ENCODE measurements at places on chromosomes 16 and 17.

- peak; percentile 19 for ATAC-seq
Measured at GRCh38 chr17:78406396-78406795, 27.9 kb downstream of the PGS1 start.

- ATAC-seq = no peak
Measured at GRCh38 chr17:77225265-77225664, 84.5 kb downstream of the SEC14L1 start.

DNA sequence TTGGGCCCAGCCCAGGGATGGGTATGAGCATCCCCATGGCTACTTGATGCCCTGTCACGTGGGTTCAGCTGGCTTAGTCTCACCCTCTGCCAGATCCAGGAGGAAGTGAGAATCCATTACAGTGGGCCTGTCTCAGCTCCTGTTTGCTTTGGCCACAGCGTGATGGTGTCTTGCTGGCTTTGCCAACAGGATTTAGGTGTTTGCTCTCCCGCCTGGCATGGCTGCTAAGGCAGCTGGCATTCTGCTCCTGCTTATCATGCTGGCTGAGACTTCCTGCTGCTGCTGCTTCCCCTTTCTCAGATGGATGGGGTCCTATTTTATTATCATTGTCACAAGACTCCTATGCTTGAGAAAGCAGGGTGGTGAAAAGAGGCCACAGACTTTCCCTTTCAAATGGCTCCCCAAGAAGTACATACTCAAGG lies 28.3 kb upstream of the HOXB13 start:
- no peak for ATAC-seq

DNA sequence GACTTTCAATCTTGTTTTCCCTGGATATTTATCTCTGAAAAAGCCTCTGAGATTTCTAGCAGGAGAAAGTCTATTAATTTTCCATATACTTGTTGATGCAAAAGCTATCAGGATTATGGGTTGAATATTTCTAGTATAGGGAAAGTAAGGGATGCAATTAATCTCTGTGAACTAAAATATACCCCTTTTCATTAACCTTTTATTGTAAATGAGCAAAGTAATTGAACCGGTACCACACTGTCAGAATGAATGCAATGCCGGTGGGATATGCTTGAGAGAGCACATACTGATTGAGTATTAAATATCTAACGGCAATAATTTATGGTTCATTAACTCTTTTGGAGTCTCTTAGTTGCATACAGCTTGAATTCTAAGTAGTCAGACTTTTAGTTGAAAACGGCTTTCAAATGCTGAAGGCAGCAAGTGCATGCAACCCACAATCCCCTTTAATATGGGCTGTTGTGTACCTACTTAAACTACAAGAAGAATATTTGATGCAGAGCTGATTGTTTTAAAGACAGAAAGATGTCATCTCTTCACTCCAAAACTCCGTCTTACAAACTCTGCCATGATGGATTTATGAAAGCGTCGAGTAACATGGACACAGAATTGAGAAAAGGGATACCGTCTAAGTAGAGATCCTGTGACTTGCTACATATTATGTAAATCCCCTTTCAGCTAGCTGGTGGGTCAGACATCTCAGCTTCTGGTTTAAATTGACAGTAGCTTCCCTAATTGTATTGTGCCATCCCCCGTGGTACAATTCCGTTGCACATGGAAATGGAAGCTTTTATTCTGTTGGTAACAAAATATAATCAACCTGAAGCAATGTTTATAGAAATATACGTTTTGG lies 141.3 kb upstream of the CDH8 start:
- no peak for ATAC-seq

DNA sequence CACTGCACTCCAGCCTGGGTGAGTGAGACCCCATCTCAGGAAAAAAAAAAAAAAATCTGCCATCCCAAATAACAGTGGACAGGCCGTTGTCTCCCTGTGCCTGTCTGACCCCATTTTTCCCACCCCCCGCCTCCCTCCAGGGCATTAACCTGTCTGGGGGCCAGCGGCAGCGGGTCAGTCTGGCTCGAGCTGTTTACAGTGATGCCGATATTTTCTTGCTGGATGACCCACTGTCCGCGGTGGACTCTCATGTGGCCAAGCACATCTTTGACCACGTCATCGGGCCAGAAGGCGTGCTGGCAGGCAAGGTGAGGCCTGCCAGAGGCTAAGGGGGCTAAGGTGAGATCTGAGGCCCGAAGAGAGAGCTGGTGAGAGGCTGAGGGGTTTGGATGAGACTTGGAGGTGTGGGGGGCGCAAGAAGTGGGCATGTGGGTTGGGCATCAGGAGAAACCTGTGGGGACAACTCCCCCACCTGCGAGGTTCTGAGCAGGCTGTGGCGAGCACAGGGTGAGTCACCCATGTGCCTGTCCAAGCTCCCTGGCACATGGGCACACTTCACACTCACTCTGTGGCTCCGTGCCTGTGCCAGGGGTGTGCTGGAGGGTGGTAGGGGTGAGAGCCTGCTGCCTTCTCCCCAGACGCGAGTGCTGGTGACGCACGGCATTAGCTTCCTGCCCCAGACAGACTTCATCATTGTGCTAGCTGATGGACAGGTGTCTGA lies 34.7 kb downstream of the ANKRD40 start:
- ATAC-seq = no peak

DNA sequence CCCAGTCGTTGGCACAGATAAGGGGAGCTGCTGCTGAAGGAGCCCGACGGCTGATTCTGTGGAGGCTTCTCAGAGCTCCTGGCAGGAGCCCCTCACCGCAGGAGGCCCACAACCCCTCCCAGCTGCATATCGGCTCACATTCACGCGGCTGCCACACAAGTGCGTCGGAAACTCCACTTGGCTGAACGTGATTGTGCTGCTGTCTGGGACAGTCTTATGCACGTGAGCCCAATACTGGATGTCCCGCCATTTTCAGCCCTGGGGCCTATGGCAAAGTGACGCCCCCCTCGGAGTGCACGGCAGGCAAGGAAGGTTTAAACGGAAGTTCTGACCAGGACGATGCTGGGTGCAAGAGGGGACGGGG lies 8.7 kb upstream of the PITPNA start:
- ATAC-seq = no peak

DNA sequence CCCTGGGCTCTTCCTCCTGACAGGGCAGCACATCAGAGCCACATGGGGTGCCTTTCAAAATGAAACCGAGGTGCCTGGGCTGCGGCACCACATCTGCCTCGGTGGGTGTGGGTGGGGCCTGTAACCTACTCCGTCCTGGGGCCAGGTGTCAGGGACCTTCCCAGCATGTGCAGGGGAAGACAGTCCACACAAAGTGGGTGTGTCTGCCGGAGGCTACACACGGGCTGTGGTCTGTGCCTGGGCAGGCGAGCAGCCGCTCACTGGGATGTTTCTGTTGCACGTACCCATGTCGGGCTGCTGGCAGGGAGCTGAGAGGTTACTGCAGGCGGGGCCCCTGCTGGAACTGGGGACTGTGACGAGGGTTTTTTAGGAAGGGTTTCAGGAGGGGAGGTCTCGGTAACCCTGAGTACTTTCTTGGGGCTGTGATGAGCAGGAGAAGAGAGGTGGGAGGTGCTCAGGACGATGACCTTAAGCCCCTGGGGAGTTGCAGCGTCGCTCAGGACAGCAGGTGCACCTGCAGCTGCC lies 351.2 kb downstream of the SEC14L1 start:
- ATAC-seq = peak; percentile 25

DNA sequence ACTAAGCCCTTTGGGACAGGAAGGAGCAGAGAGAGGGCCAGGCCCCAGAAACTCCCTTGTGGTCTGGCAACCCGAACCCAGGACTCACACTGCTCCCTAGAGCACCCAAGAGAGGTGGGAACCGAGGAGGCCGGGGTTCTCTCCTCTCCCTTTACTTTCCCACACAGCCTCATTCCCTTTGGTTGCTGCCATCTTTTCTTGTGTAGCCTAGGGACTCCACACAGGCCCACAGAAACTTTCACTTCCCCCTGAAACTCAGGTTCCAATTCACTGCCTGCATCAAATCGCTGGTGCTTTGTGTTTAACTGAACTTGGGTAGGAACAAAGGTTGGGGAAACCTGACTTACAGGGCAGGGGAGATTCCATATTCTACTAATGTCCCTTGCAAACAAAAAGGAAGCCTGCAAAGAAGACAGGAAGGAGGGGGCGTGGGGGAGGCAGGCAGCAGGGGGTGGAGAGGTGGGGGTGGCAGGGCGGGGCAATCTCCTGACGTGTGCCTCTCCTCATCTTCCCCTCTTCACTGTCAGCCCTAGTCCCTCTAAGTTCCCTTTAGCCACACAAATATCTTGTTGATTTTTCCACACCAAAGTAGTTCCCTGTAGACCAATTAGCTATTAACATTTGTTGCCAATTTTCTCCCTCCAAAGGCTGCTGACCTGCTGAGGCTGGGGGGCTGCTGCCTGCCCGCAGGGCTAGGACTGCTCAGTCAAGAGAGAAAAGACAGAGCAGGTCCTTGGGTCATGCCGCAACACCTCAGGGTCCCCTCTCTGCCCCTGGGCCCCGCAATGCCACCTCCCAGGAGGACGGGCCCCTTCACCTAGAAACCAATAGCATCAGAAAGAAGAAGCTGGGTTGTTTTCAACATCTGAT lies 8.0 kb downstream of the ST3GAL2 start:
- peak; percentile 64 for ATAC-seq

- ATAC-seq = no peak
Measured at GRCh38 chr17:75806822-75807500, 22.4 kb downstream of the UNK start.

DNA sequence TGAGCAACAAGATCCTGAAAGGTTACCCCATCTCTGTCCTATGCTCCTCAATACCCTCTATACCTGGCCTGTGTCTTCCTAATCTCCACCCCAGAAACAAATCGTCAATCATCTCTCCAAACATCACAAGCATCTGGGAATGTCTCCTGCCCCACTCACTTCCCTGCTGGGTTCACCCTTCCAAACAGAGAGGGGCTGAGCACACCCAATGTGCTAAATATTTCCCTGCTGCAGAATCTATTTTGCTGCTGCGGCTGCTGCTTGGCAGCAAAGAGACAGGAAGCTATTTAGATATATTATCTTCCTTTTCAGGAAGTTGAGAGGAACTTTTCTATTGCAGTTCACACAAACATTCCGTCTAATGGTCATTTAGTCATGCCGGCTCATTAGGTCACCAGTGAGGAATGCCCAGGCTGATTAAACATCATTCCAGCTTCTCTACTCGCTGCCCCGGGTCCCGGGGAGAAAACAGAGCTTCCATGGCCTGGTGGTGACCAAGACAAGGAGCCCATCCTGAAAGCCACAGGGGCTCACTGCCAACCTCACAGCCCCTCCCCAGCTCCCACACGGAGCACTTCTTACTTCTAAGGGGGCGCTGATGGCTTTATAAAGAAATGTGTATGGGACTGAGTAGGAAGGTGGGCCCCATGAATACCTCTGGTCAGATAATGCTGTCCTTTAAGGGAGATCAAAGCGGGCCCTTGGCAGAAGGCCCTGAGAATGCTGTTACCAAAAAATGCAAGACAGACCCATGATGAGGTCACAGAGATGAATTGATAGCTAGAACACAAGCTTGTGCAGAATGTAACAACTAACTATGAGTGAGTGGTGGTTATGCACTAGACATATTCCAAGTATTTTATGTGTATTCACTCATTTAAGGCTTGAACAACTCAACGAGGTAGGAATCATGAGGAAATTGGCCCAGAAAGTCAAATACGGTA lies 218.3 kb downstream of the SOX9 start:
- ATAC-seq = no peak

DNA sequence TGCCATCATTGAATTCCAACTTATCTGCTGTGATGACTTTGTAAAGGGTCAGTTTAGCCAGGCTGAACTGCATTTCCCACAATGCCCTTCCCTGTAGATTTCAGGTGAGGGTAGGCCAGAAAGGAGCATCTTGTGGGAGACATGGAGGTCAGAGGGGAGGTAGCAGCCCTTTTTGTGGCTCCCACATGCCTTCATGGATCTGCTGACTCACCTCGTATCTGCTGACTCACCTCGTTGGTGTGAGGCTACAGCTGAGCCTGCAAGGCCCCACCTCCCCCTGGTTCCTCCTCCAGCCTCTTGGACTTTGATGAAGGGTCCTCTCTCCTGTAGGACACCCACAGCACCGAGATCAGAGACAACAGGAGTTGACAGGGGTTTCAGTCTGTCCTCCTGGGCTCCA lies 102.5 kb downstream of the SALL1 start:
- no peak for ATAC-seq

DNA sequence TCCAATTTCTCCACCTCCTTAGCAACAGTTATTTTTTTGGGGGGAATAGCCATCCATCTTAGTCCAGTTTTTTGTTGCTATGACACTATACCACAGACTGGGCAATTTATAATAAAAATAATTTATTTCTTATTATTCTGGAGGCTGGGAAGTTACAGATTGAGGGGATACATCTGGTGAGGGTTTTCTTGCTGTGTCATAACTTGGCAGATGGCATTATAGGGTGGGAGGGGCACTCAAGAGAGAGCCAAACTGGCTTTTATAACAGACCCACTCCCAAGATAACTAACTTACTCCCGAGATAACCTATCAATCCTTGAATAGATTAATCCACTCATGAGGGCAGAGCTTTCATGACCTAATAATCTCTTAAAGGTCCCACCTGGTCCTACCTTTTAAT lies 84.2 kb downstream of the ABCA8 start:
- ATAC-seq = no peak

DNA sequence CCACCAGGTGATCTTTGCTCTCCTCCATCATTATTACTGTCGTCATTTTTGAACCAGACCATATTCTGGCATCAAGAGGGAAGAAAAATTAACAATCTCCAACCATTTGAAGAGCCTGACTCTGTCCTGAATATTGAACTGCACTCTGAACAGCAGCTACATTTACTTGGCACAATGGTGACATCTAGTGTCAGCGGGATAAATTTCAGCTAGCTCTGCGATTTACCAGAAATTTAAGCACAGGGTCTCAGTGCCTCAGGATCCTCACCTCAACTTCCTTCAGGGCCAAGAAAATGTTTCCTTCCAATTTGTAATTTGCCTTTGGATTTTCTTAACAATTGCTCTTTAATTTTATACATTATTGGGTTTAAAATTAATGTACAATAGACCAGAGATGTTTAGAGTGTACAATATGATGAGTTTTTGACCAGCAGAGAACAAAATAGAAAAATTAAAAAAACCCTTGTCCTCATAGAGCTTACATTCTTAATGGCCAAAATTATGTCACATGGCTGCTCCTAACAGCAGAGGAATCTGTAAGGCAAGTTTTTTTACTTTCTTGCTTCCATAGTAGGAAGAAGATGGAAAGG lies 10.7 kb upstream of the ZNF19 start:
- peak; percentile 70 for ATAC-seq

- no peak for ATAC-seq
Measured at GRCh38 chr17:67055041-67055443, 10.7 kb downstream of the CACNG1 start.

- ATAC-seq = no peak
Measured at GRCh38 chr17:19747829-19748806, at the start of gene ALDH3A1. ALDH3A1 (minus strand) TSS chr17:19748298; CDS start chr17:19745129, 3,169 bp downstream.

GRCh38 chr16:90053902-90054500 lies 23.1 kb downstream of the PRDM7 start:
- no peak for ATAC-seq
